Nucleus accumbens (tissue), 56 donors: ENCODE measurements at places on chromosomes 11 and 22.
A peak's percentile ranks its signal among the peaks of the same experiment; 100 is the strongest.

- DNase-seq, result no peak
Observed at GRCh38 chr11:105720096-105720495, 110.2 kb downstream of the GRIA4 start.

GRCh38 chr22:36365020-36365411 is 22.8 kb downstream of the MYH9 start:
- DNase-seq, result no peak

GRCh38 chr11:108863528-108863927 is 198.7 kb downstream of the DDX10 start:
- no peak for DNase-seq

GRCh38 chr22:31248138-31248745 is 36.1 kb downstream of the LIMK2 start:
- DNase-seq, result peak; percentile 34

DNA sequence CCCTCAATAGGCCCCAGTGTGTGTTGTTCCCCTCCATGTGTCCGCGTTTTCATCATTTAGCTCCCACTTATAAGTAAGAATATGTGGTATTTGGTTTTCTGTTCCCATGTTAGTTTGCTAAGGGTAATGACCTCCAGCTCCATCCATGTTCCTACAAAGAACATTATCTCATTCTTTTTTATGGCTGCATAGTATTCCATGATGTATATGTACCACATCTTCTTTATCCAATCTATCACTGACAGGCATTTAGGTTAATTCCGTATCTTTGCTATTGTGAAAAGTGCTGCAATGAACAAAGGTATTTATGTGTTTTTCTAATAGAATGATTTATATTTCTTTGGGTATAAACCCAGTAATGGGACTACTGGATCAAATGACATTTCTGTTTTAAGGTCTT is 42.1 kb downstream of the SLC36A4 start:
- no peak for DNase-seq

GRCh38 chr11:64545619-64546018 is 45.4 kb upstream of the SLC22A12 start:
- DNase-seq, result no peak
